Activated T-cell treated with anti-CD3 and anti-CD28 coated beads, Interleukin-2, amount 50 U/mL, for 24 hours (primary cell): ENCODE measurements at places on chromosomes 1 and 21.

DNA sequence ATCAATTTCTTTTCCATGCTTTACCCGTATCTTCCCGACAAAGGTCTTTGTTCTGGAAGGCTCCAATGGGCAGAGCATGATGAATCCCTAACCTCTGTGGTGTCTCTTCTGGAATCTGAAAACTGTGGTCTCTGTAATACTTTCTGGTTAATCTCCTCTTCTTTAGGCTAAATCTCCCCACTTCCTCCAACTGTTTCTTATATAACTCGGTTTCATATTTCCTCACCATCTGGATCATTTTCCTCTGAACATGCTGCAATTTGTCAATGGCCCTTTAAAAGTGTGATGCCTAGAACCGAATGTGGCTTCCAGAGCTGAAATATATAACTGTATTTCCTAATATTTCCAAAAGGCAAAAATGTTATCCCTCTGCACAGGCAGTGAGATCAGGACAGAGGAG is 66.1 kb downstream of the ALG14 start:
- DNase-seq: no peak

- DNase-seq: no peak
Measured at GRCh38 chr1:168582688-168583336, 6.4 kb downstream of the XCL1 start.

DNA sequence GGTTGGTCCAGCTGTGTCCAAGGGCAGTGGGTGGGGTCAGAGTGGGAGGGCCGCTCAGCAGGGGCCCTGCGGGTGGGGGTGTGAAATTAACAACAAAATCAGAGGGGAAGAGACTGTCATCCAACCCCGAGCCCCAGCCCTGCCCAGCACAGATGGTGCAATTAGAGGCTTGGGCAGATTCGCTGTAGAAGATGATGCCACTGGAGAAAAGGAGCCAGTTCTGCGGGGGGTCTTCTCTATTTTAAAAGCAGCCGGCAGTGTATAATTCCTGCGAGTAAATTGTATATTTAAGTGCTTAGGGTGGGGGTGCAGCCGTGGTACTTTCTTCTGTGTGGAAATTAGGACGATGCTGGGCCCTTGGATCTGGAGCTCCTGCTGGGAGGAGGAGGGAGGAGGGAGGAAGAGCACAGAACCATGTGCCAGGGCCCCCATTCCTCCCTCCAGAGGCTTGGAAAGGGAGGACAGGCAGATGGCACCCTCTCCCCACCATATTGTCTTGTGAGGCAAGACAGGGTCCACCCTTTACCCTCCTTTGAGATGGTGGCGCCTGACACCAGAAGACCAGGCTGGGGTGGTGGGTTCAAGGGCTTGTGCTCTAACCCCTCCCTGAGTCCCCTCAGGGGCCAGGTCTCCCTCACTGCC is 89.2 kb downstream of the ACTL8 start:
- DNase-seq: no peak

GRCh38 chr1:198893141-198893540 is 254.3 kb downstream of the PTPRC start:
- DNase-seq: no peak

DNA sequence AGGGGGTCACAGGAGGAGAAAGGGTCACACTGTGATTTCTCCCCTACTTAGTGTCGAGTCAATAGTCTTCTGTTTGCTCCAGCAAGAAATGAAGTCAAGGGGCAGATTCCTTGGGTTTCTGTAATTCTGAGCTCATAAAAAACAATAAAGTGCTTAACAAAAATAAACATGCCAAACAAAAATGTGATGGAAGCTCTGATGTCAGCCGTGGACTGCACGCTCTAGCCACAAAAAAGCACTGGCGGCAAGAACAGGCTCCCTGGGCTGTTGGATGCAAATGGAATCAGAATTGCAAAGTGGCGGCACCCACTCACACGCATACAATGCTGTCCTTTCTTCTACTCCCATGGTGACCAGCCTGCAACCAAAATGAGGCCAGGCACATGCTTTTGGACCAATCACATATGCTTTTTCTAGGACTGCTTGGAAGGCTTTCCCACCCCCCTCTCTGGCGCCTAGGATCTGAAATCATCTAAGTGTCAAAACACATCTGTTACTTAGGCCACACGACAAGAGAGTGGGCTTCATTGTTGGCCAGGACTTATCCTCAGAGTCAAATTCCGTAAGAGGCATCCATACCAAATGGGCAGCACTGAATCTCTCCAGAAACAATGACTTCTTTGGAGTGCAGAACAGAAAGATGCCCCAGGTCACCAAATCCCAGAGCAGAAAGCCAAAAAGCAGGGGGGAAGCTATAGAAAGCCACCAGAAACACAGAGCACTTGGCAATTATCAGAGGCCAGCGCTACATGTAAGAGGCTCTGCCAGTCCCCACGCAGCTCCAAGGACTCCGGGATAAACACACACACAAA is 9.2 kb downstream of the C1orf198 start:
- DNase-seq: no peak

DNA sequence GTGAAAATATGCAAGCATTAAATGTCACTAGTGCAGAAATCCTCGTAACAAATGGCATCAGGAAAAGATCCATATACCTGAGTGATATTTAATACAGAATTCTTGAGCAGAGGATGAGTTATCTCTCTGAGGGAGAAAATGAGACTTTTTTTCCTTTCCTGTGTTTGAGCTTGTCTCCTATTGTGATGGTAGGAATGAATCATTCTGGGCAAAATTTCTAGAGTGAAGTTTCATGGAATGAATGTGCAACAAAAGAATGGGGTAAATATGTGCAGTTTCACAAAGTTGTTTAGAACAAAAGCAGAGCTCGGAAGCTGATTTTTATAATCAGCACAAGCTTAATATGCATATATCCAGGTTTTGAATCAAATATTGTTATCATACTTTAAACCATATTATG is 4.6 kb downstream of the CTPS1 start:
- DNase-seq: no peak

DNA sequence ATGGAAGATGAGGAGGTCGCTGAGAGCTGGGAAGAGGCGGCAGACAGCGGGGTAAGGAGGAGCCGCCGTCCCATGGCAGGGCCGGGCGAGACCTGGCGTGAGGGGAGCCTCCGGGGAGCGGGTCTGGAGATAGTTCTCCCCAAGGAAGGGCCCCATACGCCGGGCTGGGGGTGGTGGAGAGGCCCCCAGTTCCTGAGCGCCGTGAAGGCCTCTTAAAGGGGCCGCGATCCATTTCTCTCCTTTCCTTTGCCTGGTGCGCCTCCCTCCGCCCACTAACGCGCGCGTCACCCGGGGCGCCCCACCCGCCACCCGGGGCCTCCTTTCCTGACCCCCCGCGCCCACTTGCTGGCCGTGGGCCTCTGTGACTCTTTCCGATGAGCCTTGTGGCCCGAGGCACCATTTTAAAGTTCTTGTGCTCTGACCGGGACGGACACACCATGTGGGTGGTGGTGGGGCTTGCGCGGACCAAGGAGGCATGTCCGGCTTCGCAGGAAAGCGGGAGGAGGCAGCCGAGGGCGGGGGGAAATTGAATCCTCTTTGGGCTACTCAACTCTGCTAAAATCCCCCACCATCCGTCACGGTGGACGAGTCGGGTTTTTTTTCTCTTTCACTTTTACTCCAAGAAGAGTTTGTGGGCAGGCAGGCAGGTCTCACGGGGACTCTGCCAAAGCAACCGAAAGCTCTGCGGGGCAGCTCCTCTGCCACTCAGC is 371 bp downstream of the SZRD1 start:
- DNase-seq: peak; percentile 94

DNA sequence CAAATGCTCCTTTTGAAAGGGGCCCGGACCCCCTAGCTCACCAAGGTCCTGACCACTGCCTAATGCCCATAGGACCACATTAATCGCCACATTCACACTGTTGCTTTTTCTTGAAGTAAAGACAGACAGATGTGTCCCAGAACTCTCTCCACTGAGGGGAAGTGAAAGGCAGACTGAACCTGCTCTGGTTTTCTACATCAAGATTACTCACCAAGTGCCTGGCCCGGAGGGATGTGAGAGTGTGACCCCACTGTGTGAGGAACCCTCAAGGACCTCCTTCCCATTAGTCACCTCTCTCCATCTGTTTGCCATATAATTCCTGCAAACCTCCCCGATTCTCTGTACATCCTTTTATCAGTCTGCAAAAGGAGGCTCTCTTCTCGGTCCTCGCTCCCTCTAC is 381.5 kb downstream of the OMA1 start:
- DNase-seq: no peak

GRCh38 chr1:96360036-96360795 is 361.4 kb upstream of the PTBP2 start:
- DNase-seq: no peak

DNA sequence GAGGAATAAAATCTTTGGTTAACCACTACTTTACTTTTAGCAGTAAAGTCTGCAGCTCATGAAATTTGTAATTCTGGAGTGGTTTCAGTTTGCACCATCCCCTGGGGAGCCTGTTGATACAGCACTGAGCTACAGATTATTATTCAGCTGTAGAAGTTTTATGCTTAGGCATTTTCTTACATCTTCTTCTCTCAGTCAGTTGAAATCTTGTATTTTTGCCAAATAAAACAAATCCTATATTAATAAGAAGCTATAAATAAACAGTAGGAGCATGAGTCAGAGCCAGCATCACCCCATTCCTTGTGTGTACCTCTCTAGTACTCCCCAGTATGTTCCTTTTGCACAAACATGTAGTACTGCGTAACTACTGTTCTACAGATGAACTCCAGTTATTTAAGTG is 118.9 kb downstream of the ATF6 start:
- DNase-seq: no peak
